Brain pericyte (primary cell): ENCODE measurements at places on chromosomes 1 and 21.
A peak's percentile ranks its signal among the peaks of the same experiment; 100 is the strongest.

GRCh38 chr1:192601143-192601542 lies 25.6 kb downstream of the RGS1 start:
- no peak for DNase-seq

- DNase-seq, result no peak
Measured at GRCh38 chr1:200242110-200243041, 167.5 kb downstream of the ZNF281 start.

GRCh38 chr1:187114792-187115191 lies 286.0 kb downstream of the PLA2G4A start:
- no peak for DNase-seq

DNA sequence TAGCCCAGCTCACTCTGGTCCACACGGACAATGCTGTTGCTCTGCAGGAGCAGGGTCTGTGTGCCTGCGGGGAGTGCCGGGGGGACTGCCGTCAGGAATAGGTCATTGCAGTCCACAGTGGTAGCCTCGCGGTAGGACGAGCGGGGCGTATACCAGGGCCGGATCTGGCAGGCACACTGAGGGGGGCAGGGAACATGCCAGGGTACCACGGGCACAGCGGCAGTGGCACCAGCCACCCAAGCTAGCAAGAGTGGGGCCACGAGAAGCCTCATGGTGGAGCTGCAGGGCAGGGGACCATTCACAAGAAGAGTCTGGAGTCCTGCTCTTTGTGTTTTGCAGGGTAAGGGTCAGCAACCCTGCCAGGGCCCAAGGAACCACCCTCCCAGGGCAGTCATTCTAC lies 65.8 kb downstream of the LRRN2 start:
- DNase-seq, result no peak

GRCh38 chr1:111192658-111193519 lies 7.6 kb downstream of the DENND2D start:
- no peak for DNase-seq

DNA sequence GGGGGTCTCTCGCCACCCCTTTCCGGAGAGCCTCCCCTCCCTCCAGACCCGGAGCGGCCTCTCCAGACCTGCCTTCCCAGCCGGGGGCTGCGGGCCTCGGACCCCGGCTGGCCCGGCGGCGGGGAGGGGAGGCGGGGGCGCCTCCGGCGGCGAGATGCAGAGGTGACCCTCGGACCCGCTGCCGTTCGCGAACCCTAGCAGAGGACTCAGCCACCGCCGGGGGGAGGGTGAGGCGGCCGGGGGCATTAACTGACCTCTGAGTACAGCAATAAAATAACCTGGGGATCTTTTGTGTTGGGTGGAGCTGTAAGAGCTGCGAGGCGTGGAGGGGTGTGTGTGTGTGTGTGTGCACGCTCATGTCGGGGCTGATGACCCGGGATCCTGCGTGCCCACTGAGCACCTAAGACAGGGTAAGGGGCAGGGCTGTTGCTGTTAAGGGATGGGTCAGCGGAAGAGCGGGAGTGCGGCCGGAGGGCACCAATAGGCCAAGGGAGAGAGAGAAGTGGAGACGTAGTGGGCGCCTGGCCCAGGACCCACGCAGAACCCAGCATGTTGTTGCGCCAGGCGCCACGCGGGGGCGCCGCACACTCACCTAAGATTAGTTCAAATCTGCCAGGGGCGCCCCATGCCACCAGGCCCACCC lies 6.3 kb downstream of the HAPLN2 start:
- no peak for DNase-seq

- DNase-seq, result no peak
Measured at GRCh38 chr1:101121504-101121903, 95.9 kb upstream of the DPH5 start.

GRCh38 chr1:29811247-29811646 lies 574.9 kb downstream of the PTPRU start:
- no peak for DNase-seq

GRCh38 chr1:99650773-99651437 lies 5.0 kb downstream of the PALMD start:
- no peak for DNase-seq

- DNase-seq, result no peak
Measured at GRCh38 chr1:11061652-11062365, 2.0 kb upstream of the SRM start.

- DNase-seq, result no peak
Measured at GRCh38 chr1:163038928-163039706, 30.0 kb upstream of the RGS4 start.

DNA sequence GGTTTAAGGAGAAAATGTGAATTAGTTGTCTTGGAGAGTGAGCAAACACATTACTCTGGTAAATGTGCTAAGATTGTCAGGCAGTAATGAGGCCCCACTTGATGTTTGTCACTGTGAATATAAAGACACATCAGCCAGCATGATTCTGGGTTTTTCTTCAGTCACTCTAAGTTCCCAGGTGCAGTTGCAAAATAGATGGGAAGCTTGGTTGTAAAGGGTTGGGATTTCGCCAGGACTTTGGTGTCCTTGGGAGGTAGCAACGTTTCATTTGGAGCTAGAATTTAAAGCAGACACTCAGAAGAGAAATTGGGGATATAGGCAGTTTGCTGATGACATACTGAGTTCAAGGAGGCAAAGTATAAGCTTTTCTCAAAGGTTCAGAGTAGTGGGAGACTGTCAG lies 154.3 kb downstream of the MAST2 start:
- no peak for DNase-seq

DNA sequence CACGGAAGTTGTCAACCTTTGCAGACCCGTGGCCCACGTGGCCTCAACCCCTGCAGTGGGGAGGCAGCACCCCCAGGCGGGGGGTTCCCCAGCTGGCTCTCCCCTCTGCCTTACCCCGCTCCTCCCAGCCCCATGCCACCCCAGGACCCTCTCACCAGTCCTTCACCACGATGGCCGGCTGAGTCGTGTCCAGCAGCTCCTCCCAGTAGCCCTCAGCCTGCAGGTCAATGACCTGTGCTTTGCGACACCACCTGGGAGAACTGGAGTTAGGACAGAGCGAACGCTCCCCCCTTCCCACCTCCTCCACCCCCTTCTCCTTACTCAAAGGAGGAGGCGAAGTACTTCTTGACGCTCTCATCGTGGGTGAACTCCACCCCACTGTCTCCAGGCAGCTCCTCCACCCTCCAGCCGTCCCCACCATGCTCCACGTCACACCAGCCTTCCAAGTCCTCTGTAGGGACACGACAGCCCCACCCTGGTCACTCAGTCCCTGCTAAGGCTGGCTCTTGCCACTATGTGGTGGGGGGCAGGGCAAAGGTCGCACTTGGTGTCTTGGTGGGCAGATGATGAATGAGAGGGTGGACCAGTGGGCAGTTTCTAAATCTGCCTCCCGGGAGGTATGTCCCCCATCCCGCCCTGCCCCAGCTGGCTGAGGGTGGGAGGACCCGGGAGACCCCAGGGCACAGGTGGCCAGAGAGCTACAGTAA lies 4.5 kb downstream of the FBXO2 start:
- no peak for DNase-seq

DNA sequence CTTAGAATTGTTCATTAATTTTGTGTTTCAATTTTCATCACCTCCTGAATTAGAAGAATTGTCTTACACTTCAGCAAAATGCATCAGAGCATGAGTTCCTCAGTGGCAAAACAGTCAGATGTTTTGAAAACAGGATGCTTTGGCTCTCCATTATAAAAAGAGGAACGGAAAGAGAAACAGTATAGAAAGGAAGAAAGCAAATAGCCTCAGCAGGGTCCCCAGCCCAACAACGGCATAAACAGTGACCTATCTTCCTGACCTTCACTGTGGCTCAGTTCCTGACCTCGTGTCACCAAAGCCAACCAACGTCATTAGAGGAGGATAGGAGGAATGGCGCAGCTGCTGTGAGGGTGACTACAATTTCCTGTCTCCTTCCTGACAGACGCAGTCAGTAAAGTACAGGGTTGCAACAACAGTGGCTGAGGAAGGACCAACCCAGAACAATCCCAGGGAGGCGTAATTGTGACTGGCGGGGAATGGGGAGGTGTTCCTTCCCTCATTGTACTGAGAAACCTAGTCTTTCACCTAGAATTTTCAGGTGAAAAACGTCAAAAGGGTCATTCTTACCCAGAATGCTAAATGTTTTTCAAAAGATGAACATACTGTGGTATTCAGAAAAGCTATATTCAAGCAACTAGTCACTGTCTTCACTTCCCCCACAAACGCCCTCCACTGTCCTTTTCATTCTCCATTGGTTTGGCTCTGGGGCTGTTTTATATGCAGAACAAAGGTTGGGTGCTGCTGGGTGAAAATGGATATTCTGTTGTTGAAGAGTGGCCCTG lies 197.9 kb upstream of the SGIP1 start:
- peak; percentile 50 for DNase-seq

- DNase-seq, result no peak
Measured at GRCh38 chr21:45138199-45139002, 64.0 kb downstream of the ADARB1 start.

DNA sequence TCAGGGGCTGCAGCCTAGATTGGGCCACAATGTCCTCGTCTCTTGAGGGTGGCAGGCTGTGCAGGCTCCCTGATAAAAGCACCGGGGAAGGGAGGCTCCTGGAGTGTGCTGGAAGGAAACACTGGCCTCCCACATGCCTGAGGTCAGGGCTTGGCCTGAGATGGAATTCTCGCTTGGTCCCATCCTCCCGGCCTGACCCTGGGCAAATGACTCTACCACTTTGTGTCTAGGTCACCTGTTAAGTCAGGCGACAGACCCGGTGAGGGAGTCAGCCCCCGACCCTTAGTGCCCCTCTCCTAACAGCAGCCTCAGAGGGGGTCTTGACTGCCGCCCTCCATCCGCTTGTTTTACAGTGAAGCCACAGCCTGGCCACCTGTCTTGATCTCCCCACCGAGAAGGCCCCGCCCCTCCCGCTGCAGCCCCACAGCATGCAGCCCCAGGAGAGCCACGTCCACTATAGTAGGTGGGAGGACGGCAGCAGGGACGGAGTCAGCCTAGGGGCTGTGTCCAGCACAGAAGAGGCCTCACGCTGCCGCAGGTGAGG lies 2.5 kb downstream of the SMIM1 start:
- DNase-seq, result no peak

DNA sequence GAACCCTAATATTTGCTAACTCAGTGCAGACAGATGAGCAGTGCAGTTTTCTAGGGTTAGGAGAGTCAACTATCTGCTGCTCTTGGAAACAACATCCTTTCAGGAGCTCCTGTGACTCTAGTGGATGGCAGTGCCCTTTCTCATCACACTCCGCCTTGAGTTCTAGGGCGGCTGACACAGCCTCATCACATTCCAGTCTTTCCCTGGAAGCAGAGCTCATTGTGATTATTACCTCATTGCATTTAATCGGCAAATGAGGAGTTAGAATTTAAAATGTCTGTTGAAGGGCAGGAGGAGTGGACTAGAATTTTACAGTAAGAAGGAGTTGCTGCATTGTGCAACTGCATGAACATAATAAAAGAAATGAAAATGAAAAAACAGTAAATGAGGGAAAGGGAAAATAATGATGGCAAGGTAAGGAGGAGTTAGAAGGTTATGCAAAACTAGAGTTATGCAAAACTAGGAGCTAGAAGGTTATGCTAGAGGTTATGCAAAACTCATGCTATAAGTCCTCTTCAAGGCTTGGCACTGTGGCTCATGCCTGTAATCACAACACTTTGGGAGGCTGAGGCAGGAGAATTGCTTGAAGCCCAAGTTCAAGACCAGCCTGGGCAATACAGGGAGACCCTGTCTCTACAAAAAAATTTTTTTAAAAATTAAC lies 6.9 kb upstream of the PTGFRN start:
- no peak for DNase-seq

GRCh38 chr1:222592171-222592570 lies 2.4 kb upstream of the TAF1A start:
- no peak for DNase-seq

DNA sequence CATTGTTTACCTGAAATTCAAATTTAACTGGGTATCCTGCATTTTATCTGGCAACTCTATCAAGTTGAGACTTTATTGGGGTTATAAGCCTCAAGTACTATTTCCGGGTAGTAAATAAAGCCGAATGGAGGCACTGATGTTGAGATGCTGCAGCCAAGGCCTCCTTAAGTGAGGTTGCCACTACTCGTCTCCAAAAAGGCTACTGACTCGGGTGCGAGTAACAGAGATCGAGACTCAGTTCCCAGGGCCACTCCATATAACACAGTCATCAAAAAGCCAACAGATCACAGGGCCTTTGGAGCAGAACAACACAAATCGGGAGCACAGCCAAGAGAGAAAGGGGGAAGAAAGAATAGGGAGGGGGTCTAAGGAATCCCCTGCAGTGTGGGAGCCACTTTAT lies 524 bp downstream of the COPA start:
- no peak for DNase-seq

DNA sequence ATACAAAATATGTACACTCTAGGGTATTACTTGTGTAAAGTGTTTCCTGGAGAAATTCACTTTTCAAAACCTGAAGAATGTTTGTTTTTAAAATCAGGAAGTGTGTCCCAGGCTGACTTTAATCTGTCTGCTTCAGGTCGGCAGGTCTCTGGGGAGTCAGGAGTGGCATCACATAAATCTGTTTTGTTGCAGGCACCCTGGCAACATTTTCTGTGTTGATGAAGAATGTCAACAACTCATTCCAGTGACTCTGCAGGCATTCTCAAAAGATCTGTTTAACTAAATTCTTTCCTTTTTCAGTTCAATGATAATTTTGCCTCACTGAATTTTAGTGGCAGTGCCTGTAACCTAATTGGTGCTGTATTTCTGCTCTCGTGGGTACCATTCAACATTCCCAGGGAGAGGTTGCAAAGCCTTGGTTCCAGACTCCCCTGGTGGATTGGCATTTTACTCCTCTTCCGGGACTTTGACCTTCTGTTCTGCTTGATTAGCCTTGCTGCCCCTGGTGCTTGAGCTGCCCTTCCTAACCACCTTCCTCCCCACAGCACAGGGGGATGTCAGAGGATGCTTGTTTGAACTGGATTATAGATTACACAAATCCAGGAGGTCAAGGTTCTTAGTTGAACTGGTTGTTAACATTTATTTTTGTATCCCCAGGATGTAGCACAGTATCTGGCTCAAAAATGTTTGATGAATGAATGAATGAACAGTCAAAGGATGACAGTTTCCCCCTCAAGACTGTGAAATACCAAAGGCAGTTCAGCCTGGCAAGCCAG lies 55.4 kb upstream of the LPGAT1 start:
- no peak for DNase-seq

DNA sequence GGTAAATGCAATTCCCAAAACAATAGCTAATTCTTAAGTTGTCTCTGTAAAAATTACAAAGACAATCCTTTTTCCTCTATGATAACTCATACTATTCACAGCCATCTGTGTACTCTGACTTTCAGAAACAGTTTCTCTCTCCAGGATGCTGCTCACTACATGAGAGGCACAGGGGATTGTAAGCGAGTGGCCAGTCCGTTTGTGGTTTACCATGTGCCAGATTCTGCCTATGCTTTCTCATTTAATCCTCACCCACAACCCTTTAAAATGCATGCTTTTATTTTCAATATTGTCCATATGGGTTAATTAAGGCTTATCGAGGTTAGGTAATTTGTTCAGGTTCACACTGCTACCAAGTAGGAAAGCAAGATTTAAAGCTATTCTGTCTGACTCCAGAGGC lies 23.0 kb downstream of the RGS1 start:
- no peak for DNase-seq
